Frontal cortex (tissue), 4 donors: ENCODE measurements at places on chromosomes 3 and 15.

GRCh38 chr3:87426918-87427317 is 150.5 kb upstream of the POU1F1 start:
- no peak for DNase-seq

DNA sequence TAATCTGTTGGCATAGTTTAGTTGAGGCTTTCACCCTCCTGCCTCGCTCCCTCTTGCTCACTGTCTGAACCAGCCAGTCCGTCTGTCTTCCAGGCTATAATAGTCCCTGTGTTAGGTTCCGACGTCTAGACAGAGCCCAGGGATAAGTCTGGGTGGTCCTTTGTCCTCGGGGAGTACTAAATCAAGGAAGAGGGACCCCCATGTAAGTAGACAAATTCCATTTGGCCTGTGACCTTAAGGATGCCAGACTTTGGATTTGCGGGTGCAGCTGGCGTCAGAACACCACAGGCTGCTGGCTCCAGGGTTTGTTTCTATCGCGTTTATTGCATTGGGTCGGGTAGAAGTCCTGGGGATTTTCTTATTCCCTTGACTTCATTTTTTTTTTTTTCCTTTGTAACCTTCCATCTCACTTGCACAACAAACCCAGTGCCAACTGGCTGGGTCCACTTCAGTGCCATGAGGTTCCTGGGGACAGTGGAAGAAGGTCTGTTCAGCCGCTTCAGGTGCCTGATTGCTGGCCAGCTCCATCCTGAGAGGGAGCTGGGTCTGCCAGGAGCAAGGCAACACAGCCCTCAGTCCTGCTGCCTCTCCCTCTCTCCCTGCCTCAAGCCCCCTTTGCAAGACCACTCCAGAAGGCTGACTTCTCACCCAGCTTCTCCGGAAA is 95.4 kb upstream of the KLHL25 start:
- DNase-seq: no peak

- no peak for DNase-seq
Observed at GRCh38 chr15:58313810-58314592, 117.8 kb upstream of the LIPC start.

GRCh38 chr3:81888914-81889557 is 127.6 kb upstream of the GBE1 start:
- no peak for DNase-seq

- DNase-seq: no peak
Observed at GRCh38 chr15:27412415-27412814, 441.4 kb downstream of the GABRG3 start.

GRCh38 chr3:52986049-52986448 is 59.8 kb downstream of the SFMBT1 start:
- no peak for DNase-seq

- no peak for DNase-seq
Observed at GRCh38 chr3:87207460-87207859, 19.6 kb upstream of the CHMP2B start.

DNA sequence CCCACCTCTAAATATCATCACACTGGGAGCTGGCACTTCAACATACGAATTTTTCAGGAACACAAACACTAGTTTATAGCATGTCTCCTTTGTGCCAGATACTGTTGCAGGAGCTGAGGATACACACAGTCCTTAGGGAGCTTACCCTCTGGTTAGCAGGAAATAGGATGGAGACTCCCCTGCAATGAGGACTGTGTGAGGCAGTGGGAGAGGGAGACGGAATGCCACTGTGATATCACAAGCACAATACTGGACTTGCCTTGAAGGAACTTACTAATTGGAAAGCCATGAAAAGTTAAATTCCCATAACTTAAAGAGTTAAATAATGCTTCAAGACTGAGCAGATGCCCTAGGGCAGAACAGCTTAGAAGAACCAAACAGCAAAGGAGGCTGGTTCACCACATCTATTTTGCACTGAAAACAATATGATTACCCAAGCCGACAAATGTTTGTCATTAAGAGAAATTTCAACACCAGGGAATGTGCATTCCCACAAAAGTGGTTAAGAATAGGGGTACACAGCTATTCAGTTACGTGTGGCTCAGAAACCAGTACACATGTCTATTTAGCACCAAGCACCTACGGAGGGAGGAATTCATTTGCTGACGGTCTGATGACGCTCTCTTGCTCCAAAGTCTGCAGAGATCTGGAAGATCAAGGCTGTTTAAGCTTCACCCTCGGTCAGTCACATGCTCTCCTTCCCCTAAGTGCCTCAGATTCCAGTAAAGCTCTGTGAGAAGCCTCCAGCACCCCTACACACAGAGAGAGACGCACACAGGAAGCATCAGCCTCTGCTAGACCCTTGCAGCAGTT is 5.2 kb downstream of the TBC1D2B start:
- no peak for DNase-seq

GRCh38 chr3:52880047-52880446 is 17.3 kb downstream of the STIMATE start:
- DNase-seq: no peak

GRCh38 chr3:51379746-51380455 is 5.2 kb upstream of the MANF start:
- DNase-seq: no peak

- no peak for DNase-seq
Observed at GRCh38 chr3:53232641-53233377, 23.0 kb downstream of the TKT start.

- no peak for DNase-seq
Observed at GRCh38 chr15:73357999-73358665, 10.6 kb downstream of the HCN4 start.

DNA sequence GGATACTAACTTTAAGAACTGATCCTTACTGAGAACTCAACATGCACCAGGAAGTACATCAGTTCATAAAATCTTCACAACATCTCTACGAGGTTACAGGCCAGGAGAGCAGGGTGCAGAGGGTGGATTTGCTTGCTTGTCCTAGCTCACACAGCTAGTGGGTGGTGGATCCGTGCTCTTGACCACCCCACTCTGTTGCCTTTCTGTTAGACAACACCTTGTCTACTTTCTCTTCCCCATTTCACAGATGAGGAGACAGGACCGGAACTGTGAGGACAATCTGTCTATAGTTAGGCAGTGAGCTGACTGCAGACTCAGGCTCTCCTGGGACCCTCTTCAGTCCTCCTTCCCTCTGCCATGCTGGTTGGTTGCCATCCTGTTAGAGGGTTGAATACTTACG is 221.7 kb upstream of the TLE3 start:
- no peak for DNase-seq

GRCh38 chr3:24388159-24388558 is 106.5 kb downstream of the THRB start:
- no peak for DNase-seq

DNA sequence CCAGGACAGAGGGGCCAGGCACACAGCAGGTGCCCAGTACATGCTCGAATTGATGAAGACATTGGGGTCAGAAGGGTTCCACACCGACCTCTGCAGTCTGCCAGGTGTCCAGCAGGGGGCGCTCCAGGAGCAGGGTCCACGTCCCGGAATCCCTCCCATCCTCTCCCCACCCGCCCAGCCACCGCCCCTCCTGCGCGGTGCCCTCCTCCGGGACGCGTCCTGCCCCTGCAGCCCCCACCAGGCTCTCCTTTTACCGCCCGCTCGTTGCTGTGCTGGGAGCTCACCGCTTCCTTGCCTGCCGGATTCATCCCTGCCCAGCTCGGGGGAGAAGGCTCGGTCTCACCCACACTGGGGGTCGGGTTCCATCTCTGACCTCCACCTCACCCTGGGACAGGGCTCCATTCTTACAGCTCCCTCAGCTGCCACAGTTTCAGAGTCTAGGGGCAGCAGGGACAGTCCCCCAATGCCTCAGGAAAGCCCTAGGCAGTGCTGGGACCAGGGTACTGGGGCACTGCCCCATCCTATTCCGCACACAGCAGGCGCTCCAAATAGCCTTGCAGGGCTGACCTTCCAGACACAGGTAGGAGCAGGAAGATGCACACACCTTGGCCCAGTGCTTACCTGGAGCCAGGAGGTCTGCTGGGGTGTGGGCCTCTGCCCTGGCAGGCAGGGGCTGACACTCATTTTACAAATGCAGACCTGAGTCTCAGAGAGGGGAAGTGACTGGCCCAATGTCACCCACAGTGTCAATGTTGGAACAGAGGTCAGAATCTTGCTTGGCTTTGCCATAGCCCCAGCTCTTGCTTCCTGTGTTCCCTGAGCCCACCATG is 31.0 kb downstream of the GRIP2 start:
- peak; percentile 83 for DNase-seq
